ENCODE measurements at places on chromosomes 13 and 19. TPM values are rescaled to one million over a fixed set of nuclear protein-coding genes. Genes with fewer than 3 reads are reported as not detected.
A peak's percentile ranks its signal among the peaks of the same experiment; 100 is the strongest.

Gene RNF225
- not detected for total RNA-seq

Gene ZNF433
- total RNA-seq: 3.5 TPM

DNA sequence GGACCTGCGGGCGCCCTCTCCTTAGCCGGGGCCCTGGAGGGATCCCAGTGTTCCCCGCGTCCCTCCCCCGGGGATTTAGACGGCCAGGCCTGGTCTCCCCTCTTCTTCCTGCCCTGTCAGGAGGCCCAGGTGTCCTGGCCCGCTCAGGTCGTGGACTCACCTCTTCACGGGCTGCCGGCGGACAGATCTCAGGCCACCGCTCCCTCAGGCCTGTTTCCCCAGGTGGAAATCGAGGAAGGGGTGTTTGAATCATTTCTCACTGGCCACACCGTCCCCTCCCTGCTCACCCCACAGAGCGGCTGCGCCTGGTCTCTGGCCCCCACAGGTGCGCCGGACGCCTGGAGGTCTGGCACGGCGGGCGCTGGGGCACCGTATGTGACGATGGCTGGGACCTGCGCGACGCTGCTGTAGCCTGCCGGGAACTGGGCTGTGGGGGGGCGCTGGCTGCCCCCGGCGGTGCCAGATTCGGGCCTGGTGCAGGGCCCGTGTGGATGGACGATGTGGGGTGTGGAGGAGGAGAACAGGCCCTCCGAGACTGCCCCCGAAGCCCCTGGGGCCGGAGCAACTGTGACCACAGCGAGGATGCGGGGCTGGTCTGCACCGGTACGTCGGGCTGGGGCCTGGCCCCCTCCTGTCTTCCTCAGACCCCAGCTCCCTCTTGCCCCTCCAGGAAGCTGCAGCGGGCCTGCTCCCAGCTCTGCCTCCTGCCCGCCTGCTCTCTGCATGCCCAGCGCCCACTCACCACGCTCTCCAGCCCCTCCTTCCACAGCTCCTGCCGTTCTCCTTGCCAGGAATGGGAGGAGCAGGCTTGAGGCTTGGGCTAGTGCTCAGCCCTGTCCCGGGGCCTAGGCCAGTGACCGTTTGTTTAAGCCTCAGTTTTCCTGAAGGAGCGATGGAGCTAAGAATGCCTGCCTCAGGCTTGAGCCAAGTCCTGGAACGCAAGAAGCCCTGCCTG, 2.5 kb downstream of the SSC5D start:
- DNase-seq: no peak

DNA sequence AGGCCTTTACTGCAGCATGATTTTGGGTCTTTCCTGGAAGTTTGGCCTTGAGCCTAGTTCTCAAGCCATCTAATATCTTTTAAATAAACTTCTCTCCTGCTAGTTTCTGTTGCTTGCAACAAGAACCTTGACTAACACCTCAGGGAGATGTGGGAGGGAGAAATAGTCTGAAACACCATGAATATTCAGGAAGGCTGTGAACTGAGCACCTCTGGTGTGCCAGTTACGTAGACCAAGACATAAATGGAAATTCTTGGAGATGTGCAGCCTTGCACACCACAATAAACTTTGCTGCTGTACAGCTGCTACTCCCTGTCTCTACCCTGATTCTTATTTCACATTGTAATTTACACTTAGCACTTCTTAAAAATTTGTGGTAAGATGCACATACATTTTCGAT, 86.9 kb upstream of the SPATA13 start:
- DNase-seq: no peak

DNA sequence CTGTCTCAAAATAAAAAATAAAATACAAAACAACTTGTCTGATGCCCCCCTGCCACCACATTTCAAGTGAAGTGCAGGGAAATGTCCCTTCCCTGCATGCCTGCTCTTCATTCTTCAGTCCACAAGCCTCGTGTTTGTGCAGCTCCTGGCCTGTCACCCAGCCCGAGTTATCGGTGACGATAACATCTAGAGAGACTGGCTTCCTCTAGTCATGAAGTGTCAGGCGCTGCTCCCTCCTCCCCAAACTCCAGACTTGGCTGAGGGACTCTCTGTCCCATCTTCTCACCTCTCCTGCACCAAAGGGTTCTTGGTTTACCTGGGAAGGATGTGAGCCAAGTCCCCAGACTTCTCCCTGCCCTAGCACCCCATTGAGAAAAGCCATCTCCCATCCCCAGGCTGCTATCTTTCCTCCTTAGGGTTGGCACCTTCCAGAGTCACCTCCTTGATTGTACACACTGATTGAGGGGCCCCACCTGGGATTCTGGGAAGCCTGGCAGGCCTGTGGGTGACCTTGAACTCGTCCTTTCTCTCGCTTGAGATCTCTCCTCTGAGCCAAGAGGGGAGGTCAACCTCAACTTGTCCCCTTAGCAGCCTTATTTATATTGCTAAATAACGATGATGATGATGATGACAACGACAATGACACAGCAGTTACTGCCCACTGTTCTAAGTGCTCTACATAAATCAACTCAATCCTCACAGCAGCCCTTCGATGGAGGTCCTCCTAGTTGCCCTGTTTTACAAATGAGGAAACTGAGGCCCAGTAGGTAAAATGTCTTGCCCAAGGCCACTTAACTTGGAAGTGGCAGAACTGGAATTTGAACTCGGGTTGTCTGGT, 13.1 kb upstream of the PLAUR start:
- no peak for DNase-seq

DNA sequence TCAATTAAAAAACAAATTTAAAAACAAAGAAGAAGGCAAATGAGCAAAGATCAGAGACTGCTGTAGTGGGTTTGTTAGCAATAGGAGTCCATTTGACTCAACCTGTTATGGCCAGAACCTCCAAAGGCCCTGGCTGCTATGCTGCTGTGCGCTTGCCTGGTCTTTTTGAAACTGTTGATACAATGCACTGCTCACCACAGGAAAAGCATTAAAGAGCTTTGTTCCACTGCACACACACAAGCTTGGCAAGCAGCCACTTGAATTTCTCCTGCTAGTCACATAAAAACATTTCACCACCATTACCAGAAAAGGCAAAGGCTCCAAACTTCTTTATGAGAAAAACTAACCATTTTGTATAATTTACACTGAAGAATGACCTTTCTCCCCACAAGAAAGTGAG, 132.2 kb downstream of the FREM2 start:
- DNase-seq: peak; percentile 14

Measured in RPMI7951 (cell line).